ENCODE measurements at places on chromosomes 5 and 9. TPM values are rescaled to one million over a fixed set of nuclear protein-coding genes. Genes with fewer than 3 reads are reported as not detected.

Gene GPX8
- total RNA-seq, result not detected

Gene GM2A
- total RNA-seq, result 36.8 TPM

Gene IL13
- total RNA-seq, result 0.98 TPM

Gene CNTNAP3
- not detected for total RNA-seq

Gene ARHGEF37
- total RNA-seq, result 1.8 TPM
